HCT116 (cell line): ENCODE measurements at places on chromosomes 12 and 14.

GRCh38 chr14:81521356-81521755, 12.3 kb downstream of the SEL1L start:
- H3K4me1 ChIP-seq = no peaks in the 10 kb centered on the region
- H3K27ac ChIP-seq = no peak overlapping the region
- H3K27me3 ChIP-seq = no peaks in the 10 kb centered on the region
- peaks cover 12% of the 10 kb centered on the region for H3K36me3 ChIP-seq
- H3K4me3 ChIP-seq = no peak overlapping the region
- DNase-seq = no peak

- no peak for DNase-seq
- no peak overlapping the region for H3K4me3 ChIP-seq
- no peaks in the 10 kb centered on the region for H3K27me3 ChIP-seq
- no peak overlapping the region for H3K27ac ChIP-seq
- no peaks in the 10 kb centered on the region for H3K36me3 ChIP-seq
Measured at GRCh38 chr12:16634786-16635185, 28.8 kb upstream of the LMO3 start.

- no peak overlapping the region for H3K27ac ChIP-seq
- no peak for DNase-seq
Measured at GRCh38 chr14:96202441-96203094, 2.1 kb upstream of the BDKRB2 start.

GRCh38 chr12:26991826-26992225, 22.4 kb downstream of the TM7SF3 start:
- H3K36me3 ChIP-seq = no peaks in the 10 kb centered on the region; the same call in 1 of the 2 replicates
- no peaks in the 10 kb centered on the region for H3K27me3 ChIP-seq
- DNase-seq = no peak
- no peak overlapping the region for H3K4me3 ChIP-seq
- no peaks in the 10 kb centered on the region for H3K4me1 ChIP-seq

GRCh38 chr12:3491938-3492792, 1.2 kb downstream of the PRMT8 start:
- H3K27ac ChIP-seq = no peak overlapping the region
- H3K4me1 ChIP-seq = no peaks in the 10 kb centered on the region
- peaks cover 60% of the 10 kb centered on the region for H3K27me3 ChIP-seq

DNA sequence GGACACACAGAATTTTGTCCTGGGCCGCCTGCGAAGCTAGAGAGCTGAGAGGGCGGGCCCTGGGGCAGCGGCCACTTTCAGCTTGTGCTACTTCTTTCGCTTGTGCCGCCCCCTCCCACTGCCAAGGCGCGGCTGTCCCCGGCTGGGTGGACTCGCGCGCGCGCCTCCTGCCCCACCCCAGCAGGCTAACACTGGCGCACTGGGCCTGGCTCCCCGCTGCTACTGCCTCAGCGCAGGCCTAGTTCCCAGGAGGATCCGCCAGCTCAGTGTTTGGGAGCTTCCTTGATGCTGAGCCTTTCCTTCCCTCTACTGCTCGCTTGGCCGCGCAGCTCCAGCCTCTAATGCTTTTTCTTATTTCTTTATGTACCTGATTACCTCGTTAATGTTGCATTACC, 27.4 kb upstream of the METAP2 start:
- H3K4me3 ChIP-seq = no peak overlapping the region
- H3K36me3 ChIP-seq = no peaks in the 10 kb centered on the region
- H3K27ac ChIP-seq = no peak overlapping the region
- H3K27me3 ChIP-seq = no peaks in the 10 kb centered on the region
- no peaks in the 10 kb centered on the region for H3K4me1 ChIP-seq
- DNase-seq = no peak

DNA sequence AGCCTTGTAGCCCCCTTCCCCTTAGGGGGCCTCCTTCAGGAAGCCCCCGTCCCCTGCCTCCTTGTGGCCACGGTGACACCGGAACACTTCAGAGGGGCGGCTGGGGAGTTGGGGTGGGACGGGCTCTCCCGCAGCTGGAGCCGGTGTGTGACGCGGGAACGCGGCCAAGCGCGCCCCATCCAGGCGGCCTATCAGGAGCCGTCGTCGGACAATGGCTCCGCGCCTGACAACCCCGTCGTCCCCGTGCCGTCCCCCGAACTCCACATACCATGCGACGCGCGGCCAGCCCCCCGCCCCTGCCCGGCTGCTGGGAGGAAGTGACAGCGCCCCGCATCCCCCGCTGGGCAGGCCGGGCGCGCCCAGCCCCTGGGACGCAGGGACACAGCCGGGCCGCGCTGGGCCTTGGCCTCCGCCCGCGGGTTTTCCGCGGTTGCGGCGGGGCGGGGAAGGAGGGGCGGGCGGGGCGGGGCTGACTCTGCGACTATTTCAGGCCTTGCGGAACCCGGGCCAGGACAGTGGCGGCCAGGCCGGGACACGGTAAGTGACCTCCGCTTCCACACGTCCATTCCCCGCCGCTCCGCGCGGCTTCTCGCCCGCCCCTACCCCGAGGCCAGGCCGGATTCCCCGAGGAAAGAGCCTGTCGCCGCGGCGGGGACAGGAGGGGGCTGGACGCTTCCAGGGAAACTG, at the start of gene TNFAIP2:
Gene TNFAIP2 (plus strand): TSS at position 515 of the 687 bp plus-strand sequence. CDS start 2,997 bp downstream, outside the sequence.
- 0 out of 2 replicates have a peak, but pooled peaks cover 2% of the 10 kb centered on the region for H3K36me3 ChIP-seq
- peak within 1 kb of the TSS; percentile 74 for H3K27ac ChIP-seq
- peak within 1 kb of the TSS; percentile 58 for H3K4me3 ChIP-seq

DNA sequence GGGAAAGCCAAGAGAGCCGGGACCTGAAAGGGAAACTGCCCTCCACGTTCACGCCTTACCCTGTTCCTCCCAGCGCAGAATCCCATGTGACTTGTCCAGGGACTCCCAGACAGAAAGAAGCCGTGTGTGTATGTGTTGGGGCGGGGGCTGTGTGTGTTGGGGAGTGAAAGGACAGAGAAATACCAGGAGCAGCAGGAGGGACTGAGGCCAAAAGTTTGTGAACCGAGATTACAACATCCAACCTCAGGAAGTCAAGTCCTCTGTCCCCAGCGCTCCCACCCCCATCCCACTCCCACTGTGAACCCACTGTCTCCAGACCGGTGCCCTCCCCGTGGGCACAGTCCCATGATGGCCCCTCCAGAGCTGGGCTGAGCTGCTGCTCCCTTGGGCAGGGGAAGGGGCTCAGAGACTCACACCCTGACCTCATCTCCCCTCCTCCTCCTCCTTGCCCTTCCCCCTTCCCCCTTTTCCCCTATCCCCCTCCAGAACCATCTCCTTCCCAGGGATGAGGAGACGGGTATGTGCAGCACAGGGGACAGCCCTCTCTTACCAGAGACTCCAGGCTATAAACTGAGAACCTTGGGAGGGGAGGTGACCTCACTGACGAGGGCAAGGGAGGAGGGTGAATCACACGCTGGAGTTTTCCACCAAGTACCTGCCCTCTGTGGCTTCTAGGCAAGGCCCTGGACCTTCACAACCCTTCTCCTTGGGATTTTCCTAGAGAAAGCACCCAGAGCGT, at the start of gene SLC6A12:
Gene SLC6A12 (minus strand): TSS at position 155 of the 739 bp plus-strand sequence. CDS start 4,171 bp downstream, outside the sequence.
- no peak within 1 kb of the TSS; the same call in 1 of the 2 replicates for H3K27ac ChIP-seq
- DNase-seq = no peak
- no peak within 1 kb of the TSS for H3K4me3 ChIP-seq

DNA sequence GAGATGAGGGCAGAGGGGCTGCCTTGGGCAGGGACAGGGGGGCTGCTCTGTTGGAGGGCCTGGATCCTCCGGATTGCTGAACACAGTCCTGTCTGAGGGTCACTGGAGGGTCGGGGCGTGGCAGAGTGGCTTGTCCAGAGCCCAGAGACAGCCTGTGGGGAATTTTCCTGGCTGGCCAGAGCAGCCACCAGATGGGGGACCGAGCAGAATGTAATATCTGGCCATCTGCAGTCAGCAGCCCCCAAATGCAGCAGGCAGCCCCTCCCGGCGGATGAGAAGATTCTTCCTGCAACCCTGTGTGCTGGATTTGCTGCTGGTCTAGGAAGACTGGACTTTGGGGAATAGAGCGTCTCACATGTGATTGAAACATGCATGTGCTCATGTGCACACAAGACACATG, 23.3 kb upstream of the NOS1 start:
- H3K4me1 ChIP-seq = no peaks in the 10 kb centered on the region
- no peak for DNase-seq
- no peaks in the 10 kb centered on the region for H3K36me3 ChIP-seq
- H3K27me3 ChIP-seq = peaks cover 7% of the 10 kb centered on the region; the same call in 1 of the 2 replicates

- DNase-seq = peak; percentile 7
- no peaks in the 10 kb centered on the region for H3K27me3 ChIP-seq
- H3K4me1 ChIP-seq = no peaks in the 10 kb centered on the region
- H3K4me3 ChIP-seq = no peak overlapping the region
Measured at GRCh38 chr14:106372870-106373652, 846.7 kb downstream of the TMEM121 start.

- DNase-seq = no peak
- H3K36me3 ChIP-seq = no peaks in the 10 kb centered on the region
- H3K4me3 ChIP-seq = no peak overlapping the region
- H3K27me3 ChIP-seq = peaks cover 28% of the 10 kb centered on the region
Measured at GRCh38 chr14:99797231-99797630, 4.0 kb downstream of the EML1 start.

DNA sequence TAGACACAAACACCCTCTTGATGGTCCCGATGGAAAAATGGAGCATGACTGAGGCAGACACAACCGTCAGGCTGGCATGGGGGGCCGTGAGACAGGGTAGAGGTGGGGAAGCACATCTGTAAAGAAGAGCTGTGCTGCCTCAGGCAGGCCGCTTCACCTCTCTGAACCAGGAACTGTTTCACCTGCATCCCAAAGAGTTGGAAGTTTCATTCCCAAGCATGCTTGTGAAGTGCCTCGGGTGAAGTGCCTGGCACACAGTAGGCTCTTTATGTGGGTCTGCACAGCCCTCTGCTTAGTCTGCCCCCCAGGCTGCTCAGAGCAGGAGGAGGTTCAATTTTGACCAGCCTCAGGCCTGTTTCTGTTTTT, 685 bp upstream of the SERPINA1 start:
- DNase-seq = no peak
- no peaks in the 10 kb centered on the region for H3K27me3 ChIP-seq
- no peaks in the 10 kb centered on the region for H3K36me3 ChIP-seq
- H3K4me1 ChIP-seq = peaks cover 10% of the 10 kb centered on the region
- no peak overlapping the region for H3K27ac ChIP-seq
- no peak overlapping the region for H3K4me3 ChIP-seq

DNA sequence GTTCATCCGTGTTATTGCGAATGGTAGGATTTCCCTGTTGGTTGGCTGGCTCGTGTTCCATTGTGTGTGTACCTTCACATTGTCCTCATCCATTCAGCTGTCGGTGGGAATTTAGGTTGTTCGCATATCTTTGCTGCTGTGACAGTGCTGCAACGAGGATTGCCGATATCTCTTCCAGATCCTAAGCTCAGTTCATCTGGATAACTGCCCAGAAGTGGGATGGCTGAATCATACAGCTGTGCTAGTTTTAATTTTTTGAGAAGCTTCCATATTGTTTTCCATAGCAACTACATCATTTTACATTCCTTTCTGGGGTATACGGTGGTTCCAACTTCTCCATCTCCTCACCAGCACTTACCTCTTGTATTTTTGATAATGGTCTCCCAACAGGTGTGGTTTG, 292.8 kb upstream of the SFSWAP start:
- no peak for DNase-seq
- no peaks in the 10 kb centered on the region for H3K4me1 ChIP-seq
- no peak overlapping the region for H3K27ac ChIP-seq

DNA sequence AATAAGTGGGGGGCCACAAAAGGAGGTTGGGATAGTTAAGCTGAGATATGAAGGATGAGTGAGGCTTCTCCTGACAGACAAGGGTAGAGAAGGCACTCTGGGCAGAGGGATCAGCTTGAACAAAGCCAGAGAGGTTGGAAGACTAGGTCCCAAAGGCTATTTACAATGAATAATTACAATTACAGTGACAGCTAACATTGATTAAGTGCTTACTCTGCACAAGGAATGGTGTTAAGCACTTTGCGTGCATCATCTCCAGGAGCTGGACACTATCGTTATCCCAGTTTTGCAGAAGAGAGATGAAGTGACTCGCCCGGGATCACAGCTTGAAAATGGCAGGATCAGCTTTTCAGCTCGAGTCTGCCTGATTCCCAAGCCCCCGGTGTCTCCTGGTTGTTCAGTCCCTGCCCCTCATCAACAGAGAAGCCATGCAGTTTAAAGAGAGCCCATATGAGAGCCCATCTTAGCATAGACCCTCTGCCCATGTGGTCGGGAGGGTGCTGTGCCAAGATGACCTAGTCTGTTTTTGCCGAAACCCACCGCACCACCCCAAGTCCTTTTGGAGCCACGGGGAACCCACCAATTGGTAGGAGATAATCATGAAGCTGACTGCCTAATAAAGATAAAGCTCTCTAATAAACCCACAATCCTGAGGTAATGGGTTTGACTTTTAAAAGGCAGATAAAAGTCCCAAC, 89.9 kb upstream of the HSPB8 start:
- H3K4me3 ChIP-seq = no peak overlapping the region
- H3K27me3 ChIP-seq = peaks cover 69% of the 10 kb centered on the region
- DNase-seq = no peak
- no peaks in the 10 kb centered on the region for H3K4me1 ChIP-seq

GRCh38 chr14:63100552-63100951, 55.3 kb upstream of the KCNH5 start:
- no peaks in the 10 kb centered on the region for H3K36me3 ChIP-seq
- no peak overlapping the region for H3K4me3 ChIP-seq
- DNase-seq = no peak
- no peaks in the 10 kb centered on the region for H3K27me3 ChIP-seq

DNA sequence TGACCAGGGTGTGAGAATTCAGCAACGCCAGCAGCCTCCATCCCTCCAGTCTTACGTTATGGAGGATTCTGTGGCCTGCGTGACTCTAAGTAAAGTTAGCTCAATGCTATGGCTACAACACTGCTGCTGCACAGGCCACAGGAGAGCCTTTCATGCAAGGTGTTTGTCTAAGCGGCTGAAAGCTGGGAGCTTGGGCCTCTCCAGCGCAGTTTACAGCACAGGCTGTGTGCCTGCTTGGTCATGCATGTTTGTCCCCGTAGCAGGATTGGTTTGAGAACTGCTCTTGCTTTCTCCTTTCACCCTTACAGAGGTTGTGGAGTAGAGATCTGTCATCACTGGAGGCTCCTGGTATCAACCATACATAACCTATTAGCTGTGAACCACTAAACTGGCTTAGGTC, 113.1 kb upstream of the TMCC3 start:
- H3K4me3 ChIP-seq = no peak overlapping the region
- no peaks in the 10 kb centered on the region for H3K27me3 ChIP-seq
- no peaks in the 10 kb centered on the region for H3K36me3 ChIP-seq
- no peak for DNase-seq
- peaks cover 9% of the 10 kb centered on the region for H3K4me1 ChIP-seq
- no peak overlapping the region for H3K27ac ChIP-seq

GRCh38 chr12:12839873-12840579, 26.9 kb downstream of the DDX47 start:
- H3K27ac ChIP-seq = peak overlapping the region; percentile 85
- H3K36me3 ChIP-seq = no peaks in the 10 kb centered on the region
- 0 out of 2 replicates have a peak overlapping the region, but pooled peaks have one; percentile 9 for H3K4me3 ChIP-seq

- no peak overlapping the region for H3K4me3 ChIP-seq
- H3K27ac ChIP-seq = no peak overlapping the region
- DNase-seq = no peak
- no peaks in the 10 kb centered on the region for H3K4me1 ChIP-seq
Measured at GRCh38 chr12:59030415-59030814, 110.1 kb upstream of the LRIG3 start.
